Panc1 (cell line): ENCODE measurements at places on chromosomes 2 and 18.

GRCh38 chr2:124289615-124290014, 264.5 kb downstream of the CNTNAP5 start:
- no peaks in the 10 kb centered on the region for H3K27me3 ChIP-seq
- no peaks in the 10 kb centered on the region for H3K36me3 ChIP-seq
- DNase-seq = no peak
- no peak overlapping the region for H3K27ac ChIP-seq
- H3K4me3 ChIP-seq = no peak overlapping the region

DNA sequence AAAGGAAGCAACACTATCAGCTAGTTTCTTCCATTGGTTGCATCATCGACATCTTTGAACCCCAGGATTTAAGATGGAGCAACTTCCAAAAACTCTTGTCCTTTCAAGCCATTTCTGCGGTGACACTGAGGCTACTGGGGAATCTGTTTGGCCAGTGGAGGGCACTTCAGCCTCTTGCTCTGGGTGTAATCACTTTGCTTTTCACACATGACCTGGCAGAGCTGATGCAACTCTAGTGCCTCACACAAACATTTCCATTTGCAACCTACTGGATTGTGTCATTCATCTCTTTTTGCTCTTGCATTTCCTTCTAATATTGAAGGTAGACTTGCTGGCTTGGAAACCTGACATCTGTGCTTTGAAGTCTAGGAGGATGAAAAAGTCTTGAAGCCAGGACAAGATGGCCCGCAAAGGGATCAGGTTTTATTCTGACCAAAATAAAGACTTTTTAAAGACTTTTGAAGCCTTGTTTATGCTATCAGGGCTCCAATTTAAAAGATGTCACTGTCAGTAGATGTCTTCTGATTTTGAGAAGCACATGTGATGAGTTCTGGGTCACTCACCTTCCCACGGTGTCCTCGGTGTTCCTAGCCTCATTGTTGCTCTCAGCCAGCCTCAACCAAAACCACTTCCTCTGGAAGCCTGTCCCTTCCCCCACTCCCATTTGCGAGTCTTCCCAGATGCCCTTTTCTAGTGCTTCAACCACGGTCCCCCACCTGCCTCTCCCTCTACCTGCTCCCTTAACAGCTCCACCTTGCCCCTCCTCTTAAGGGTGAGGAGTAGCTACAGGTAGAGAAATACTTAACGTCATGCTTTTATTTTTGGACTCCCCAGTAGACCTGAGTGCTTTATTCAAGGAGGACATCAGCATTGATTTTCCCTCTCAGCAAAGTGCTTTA, 69.7 kb upstream of the KCNE4 start:
- no peaks in the 10 kb centered on the region for H3K36me3 ChIP-seq
- no peak overlapping the region for H3K4me3 ChIP-seq
- DNase-seq = peak; percentile 10
- no peak overlapping the region; the same call in 1 of the 2 replicates for H3K27ac ChIP-seq

DNA sequence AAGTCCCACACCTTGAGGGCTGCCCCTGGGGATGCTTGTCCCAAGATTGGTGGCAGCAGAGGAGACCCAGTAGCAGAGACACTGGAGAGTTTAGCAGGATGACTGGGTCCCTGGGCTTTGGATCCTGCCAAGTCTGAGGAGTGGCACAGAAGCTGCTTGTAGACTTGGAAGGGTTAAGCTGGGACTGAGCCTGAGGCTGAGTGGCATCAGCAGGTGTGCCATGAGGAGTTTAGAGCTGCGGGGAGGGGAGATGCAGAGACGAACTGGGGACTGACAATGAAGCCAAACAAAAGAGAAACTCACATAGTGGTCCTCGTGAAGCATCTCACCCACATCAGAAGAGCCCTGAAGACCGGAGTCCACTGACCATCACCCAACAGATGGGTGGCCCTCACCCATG, 329.7 kb upstream of the KLHL29 start:
- H3K27me3 ChIP-seq = no peaks in the 10 kb centered on the region
- no peaks in the 10 kb centered on the region for H3K36me3 ChIP-seq
- DNase-seq = no peak
- H3K4me3 ChIP-seq = no peak overlapping the region
- H3K4me1 ChIP-seq = no peaks in the 10 kb centered on the region
- no peak overlapping the region for H3K27ac ChIP-seq

DNA sequence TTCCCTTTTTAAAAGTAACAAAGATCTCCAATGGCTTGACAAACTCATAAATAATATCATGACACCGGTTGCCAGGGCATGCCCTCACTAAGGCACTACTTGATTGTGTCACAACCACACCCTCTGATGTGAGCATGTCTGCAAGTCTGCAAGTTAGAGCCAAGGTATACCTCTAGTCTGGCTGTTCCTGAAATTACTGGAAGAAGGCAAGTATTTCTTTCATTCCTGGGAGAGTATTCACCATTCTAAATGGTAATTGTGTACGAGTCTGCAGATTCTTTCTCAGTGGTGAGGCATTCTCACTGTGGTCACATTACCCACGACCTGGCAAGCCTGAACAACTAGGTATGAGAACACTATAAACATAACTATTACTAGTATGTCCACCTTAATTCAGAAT, 25.7 kb upstream of the RNU4ATAC start:
- no peak for DNase-seq
- H3K27ac ChIP-seq = no peak overlapping the region
- peaks cover 6% of the 10 kb centered on the region; the same call in 1 of the 2 replicates for H3K36me3 ChIP-seq
- no peak overlapping the region for H3K4me3 ChIP-seq
- no peaks in the 10 kb centered on the region for H3K4me1 ChIP-seq

GRCh38 chr18:49739275-49739674, 74.1 kb downstream of the ACAA2 start:
- H3K4me1 ChIP-seq = no peaks in the 10 kb centered on the region
- no peak overlapping the region for H3K4me3 ChIP-seq
- no peak overlapping the region for H3K27ac ChIP-seq
- DNase-seq = no peak

- no peaks in the 10 kb centered on the region for H3K27me3 ChIP-seq
- H3K27ac ChIP-seq = no peak overlapping the region
- H3K36me3 ChIP-seq = no peaks in the 10 kb centered on the region
- no peak for DNase-seq
- no peak overlapping the region for H3K4me3 ChIP-seq
- no peaks in the 10 kb centered on the region for H3K4me1 ChIP-seq
These were observed 624.9 kb downstream of the CBLN2 start for GRCh38 chr18:71919211-71919610.

DNA sequence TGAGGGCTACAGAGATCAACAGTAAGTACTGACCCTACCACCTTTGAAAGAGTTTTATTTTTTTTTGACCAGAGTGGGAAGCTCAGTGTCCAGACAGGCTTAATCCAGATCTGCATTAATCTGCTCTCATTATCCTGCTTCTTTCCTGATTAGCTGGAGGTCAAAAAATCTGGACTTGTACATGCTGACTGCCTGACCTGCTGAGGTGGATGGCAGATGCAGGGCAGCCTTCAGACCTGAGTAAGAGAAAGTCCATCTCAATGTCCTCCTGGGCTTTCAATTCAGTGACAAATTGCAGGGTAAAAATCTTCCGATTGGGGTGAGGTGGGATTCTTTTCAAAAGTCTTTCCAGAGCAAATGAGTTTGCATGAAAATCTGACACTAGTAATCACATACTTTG, 998.8 kb upstream of the PIK3C3 start:
- no peaks in the 10 kb centered on the region for H3K4me1 ChIP-seq
- H3K27me3 ChIP-seq = no peaks in the 10 kb centered on the region
- H3K4me3 ChIP-seq = no peak overlapping the region
- no peak overlapping the region for H3K27ac ChIP-seq

GRCh38 chr2:191299866-191300265, 54.7 kb downstream of the MYO1B start:
- peaks cover 4% of the 10 kb centered on the region; the same call in 1 of the 2 replicates for H3K4me1 ChIP-seq
- H3K27me3 ChIP-seq = no peaks in the 10 kb centered on the region
- no peak overlapping the region for H3K27ac ChIP-seq
- DNase-seq = no peak
- no peaks in the 10 kb centered on the region for H3K36me3 ChIP-seq

- H3K27ac ChIP-seq = no peak overlapping the region
- H3K36me3 ChIP-seq = no peaks in the 10 kb centered on the region
- H3K27me3 ChIP-seq = no peaks in the 10 kb centered on the region; the same call in 1 of the 2 replicates
These were observed 33.4 kb upstream of the KLHL29 start for GRCh38 chr2:23351388-23352141.

DNA sequence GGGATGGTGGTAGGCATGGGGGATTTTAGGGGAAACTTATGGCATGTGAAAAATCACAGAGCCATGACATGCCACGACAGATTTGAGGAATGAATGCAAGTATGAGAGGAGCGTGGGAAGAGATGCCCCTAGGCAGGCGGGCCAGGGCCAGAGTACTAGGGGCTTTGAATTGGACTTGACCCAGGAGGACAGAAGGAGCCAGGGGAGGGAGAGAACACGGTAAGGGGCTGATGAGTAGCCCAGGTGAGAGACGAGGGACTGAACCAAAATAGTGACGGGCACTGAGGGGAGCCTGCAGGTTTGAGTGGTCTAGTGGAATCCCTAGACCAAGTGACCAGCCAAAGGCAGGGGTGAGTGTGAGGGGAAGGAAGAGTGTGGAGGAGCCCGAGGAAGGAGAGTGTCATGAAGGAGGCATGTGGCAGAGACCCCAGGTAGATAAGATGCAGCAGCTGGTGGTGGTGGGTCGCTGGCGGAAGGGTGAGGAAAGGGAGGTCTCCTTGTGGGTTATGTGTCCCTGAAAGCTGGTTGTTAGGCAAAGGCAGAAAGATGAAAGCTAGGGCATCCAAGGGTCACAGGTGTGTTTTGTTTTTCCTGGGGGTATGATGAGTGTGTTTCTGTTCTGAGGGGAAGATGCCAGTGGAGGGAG, 48.7 kb downstream of the ZBTB7C start:
- H3K4me3 ChIP-seq = no peak overlapping the region
- H3K36me3 ChIP-seq = no peaks in the 10 kb centered on the region
- H3K4me1 ChIP-seq = no peaks in the 10 kb centered on the region
- DNase-seq = no peak
- no peaks in the 10 kb centered on the region for H3K27me3 ChIP-seq
- no peak overlapping the region for H3K27ac ChIP-seq

GRCh38 chr18:35982409-35983114, 10.1 kb downstream of the RMP24 start:
- no peaks in the 10 kb centered on the region for H3K4me1 ChIP-seq
- no peak overlapping the region for H3K27ac ChIP-seq
- H3K4me3 ChIP-seq = no peak overlapping the region
- DNase-seq = no peak
- peaks cover 11% of the 10 kb centered on the region for H3K36me3 ChIP-seq

- no peak for DNase-seq
- H3K36me3 ChIP-seq = no peaks in the 10 kb centered on the region
- no peak overlapping the region for H3K27ac ChIP-seq
- no peaks in the 10 kb centered on the region for H3K27me3 ChIP-seq
These were observed 161.1 kb downstream of the LTBP1 start for GRCh38 chr2:33107690-33108482.

GRCh38 chr2:240213476-240214421, 73.3 kb upstream of the OTOS start:
- no peak overlapping the region for H3K27ac ChIP-seq
- no peak for DNase-seq
- no peaks in the 10 kb centered on the region for H3K4me1 ChIP-seq
- no peak overlapping the region for H3K4me3 ChIP-seq

DNA sequence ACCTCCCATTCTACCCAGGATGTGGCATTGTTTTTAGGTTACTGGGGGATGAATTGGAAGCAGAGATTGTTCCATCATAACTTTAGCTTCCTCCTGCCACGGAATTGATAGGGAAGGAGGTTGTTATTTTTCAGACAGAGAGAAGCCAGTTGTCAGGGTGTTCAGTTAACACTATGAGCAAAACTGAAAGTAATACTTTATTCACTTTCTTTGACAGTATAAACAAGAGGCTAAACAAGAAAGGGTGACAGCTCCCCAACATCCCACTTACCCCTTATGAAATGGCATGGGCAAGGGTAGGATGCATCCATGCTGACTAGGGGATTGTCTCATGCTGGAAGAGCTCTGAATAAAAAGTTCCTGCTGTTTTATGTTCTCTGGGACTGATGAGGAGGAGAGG, 36.4 kb upstream of the GAREM1 start:
- no peaks in the 10 kb centered on the region for H3K4me1 ChIP-seq
- no peak overlapping the region for H3K4me3 ChIP-seq
- no peak for DNase-seq
- no peak overlapping the region for H3K27ac ChIP-seq
- no peaks in the 10 kb centered on the region for H3K27me3 ChIP-seq

GRCh38 chr2:26330114-26330549, 15.8 kb upstream of the SELENOI start:
- H3K27ac ChIP-seq = no peak overlapping the region
- peak; percentile 71 for DNase-seq
- H3K27me3 ChIP-seq = no peaks in the 10 kb centered on the region
- H3K36me3 ChIP-seq = no peaks in the 10 kb centered on the region
- H3K4me3 ChIP-seq = no peak overlapping the region
- no peaks in the 10 kb centered on the region for H3K4me1 ChIP-seq

DNA sequence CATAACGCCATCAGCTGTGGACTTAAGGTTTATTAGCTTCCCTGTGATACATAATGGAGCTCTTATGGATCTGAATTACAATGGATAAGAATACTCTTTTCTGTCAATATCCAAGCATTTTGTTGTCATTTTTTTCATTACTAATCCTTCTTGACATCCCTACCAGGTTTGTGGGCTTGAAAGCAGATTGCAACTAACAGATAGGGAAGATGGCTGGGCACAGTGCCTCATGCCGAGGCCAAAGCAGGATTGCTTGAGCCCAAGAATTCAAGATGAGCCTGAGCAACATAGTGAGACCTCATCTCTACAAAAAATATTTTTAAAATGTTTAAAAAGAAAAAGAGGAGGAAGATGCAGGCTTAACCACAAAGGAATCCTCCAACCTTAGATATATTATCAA, 42.4 kb downstream of the ASXL2 start:
- no peak overlapping the region for H3K4me3 ChIP-seq
- no peaks in the 10 kb centered on the region for H3K27me3 ChIP-seq

GRCh38 chr2:224242561-224242960, 159.3 kb downstream of the FAM124B start:
- DNase-seq = no peak
- no peaks in the 10 kb centered on the region for H3K4me1 ChIP-seq
- H3K27me3 ChIP-seq = no peaks in the 10 kb centered on the region; the same call in 1 of the 2 replicates

- no peak overlapping the region for H3K4me3 ChIP-seq
- no peaks in the 10 kb centered on the region for H3K4me1 ChIP-seq
- no peak overlapping the region for H3K27ac ChIP-seq
- no peaks in the 10 kb centered on the region for H3K36me3 ChIP-seq
- H3K27me3 ChIP-seq = no peaks in the 10 kb centered on the region
- DNase-seq = no peak
These were observed 46.0 kb upstream of the MBP start for GRCh38 chr18:77178559-77178958.

- H3K36me3 ChIP-seq = no peaks in the 10 kb centered on the region
- H3K27me3 ChIP-seq = no peaks in the 10 kb centered on the region
- no peaks in the 10 kb centered on the region for H3K4me1 ChIP-seq
- no peak overlapping the region for H3K4me3 ChIP-seq
- DNase-seq = no peak
- no peak overlapping the region for H3K27ac ChIP-seq
These were observed 187.0 kb upstream of the FN1 start for GRCh38 chr2:215622837-215623236.

- H3K27me3 ChIP-seq = no peaks in the 10 kb centered on the region
- no peak overlapping the region for H3K27ac ChIP-seq
- H3K4me3 ChIP-seq = no peak overlapping the region
- no peak for DNase-seq
These were observed 325.8 kb downstream of the DYSF start for GRCh38 chr2:71778936-71779773.
